ENCODE measurements at places on chromosomes 5 and 9.
A peak's percentile ranks its signal among the peaks of the same experiment; 100 is the strongest.

DNA sequence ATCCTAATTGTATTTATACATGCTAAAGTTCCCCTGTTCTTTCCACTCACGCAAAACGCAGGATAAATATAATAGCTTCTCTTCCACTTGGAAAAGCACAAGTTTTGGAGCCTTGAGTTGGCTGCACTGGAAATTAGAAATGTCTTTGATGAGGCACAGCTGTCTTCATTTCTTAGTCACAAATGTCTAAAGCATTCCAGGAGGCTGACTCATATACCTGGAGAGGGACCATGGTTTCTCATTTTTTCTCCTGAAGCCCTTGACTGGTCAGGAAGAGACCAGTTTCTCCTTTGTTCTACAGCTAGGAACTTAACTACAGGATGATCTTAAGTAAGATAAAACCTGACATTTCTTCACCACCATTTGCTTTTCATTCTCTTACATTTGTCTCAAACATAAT lies 16.2 kb downstream of the MTX3 start:
- DNase-seq, result no peak

GRCh38 chr5:103375350-103375749 lies 116.8 kb downstream of the MACIR start:
- no peak for DNase-seq

GRCh38 chr9:123263227-123263626 lies 5.2 kb downstream of the STRBP start:
- no peak for DNase-seq

- no peak for DNase-seq
Measured at GRCh38 chr9:133564451-133565116, 30.1 kb downstream of the ADAMTSL2 start.

DNA sequence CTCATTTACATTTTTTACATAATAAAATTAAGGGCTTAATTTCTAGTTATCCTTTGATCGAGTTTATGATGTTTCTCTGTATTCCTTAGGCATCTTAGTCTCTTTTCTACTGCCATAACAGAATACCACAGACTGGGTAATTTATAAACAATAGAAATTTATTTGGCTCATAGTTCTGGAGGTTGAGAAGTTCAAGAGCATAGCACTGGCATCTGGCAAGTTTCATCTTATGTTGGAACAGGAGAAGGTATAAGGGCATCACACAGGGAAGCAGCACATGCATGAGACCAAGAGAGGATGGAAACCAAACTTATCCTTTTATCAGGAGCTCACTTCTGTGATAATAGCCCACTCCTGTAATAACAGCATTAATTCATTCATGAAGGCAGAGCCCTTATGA lies 284.9 kb upstream of the COX7C start:
- DNase-seq, result no peak

GRCh38 chr5:32021771-32022170 lies 152.3 kb downstream of the GOLPH3 start:
- DNase-seq, result no peak

- no peak for DNase-seq
Measured at GRCh38 chr5:152378730-152379129, 26.3 kb downstream of the NMUR2 start.

DNA sequence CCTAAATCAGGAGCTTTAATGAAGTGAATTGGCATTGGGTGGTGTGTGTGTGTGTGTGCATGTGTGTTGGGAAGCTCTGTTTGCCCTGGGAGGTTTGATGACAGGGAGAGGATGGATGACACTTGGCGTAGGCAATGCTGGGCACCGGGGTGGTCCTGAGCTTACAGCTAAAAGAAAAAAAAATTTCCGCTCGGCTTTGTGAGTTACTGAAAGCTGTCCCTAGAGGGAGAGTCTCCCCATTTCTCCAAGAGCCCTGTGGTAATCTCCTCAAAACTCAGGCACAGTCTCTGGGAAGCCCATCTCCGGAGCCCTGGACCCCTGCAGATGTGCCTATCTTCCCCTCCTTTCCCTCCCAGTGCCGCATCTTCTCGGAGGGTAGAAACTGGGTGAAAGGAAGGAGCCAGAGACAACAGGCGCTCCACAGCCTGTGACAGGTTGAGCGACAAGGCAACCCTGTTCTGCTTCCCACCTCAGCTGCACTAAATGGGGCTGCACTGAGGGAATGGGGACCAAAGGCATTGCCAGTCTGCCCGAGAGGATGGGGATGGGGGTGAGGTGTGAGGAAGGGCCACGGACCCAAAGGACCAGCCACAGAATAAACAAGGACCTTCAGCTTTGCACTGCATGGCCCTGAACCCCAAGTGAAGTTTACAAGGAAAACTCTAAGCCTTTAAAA lies 35.8 kb upstream of the TIFAB start:
- DNase-seq, result no peak

DNA sequence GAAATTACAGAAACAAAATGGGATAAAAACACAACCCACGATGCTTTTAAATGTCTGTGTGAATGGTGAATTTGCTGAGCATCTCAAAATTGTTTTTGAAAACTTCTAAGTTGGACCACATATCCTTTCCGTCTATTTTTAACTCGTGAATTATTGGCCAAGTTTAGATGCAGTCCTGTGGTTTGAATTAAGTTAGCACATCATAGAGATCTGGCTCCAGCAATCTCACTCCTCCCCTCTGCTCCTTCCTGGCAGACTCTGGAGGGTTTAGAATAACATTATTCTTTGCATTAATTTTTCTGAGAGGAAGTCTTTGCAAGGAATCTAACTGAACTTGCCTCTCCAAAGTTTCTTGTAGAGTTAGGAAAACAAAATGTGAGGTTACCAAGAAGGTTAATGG lies 14.5 kb upstream of the ANKRD55 start:
- DNase-seq, result no peak

- DNase-seq, result no peak
Measured at GRCh38 chr5:31770998-31771397, 132.1 kb downstream of the PDZD2 start.

GRCh38 chr9:137411645-137412380 lies 11.1 kb downstream of the EXD3 start:
- peak; percentile 31 for DNase-seq

DNA sequence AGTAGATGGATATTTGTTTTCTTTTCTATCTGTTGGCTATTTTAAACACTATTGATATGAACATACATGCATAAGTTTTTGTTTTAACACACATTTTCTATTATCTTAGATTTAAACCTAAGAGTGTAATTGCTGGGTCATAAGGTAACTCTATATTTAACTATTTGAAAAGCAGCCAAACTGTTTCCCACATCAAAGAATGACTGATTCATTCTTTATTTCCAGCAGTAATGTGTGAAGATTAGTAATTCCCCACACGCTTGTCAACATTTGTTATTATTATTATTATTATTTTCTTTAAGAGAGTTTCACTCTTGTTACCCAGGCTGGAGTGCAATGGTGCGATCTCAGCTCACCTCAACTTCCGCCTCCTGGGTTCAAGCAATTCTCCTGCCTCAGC lies 1495.8 kb downstream of the EFNA5 start:
- no peak for DNase-seq

DNA sequence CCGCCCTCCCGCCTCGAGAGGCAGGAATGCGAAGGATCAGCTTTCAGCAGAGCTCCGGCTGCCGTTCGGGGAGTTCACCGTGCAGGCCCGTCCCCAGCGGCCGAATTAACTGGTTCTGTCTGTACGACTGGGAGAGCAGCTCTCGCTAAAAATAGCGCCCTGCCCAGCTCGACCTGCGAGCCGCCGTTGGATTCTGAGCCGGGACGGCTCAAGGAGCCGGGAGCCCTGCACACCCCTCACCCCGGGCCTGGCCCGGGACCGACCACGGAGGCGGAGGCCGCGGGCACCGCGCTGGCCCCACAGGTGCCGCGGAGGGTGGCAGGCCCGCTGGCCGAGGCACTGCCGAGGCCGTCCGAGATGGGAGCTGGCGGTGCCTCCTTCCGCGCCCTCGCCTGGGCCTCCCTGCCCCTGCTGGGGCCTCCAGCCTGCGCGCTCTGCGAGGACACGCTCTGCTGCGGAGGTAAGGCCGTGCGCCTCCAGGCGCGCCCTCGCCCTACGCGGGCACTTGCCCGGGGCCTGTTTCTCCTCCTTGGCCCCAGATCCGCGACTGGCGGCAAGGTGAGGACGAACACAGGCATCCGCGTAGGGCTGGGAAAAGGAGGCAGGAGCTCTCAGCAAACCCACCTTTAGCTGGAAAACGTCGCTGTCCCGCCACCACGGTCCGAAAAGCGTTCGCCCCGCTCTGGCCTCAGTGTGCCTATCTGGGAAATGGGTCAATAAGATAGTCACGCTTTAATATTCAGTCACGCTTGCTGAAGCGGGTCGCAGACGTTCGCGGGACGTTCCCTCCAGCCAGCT lies 53.1 kb upstream of the DAB2IP start:
- no peak for DNase-seq

DNA sequence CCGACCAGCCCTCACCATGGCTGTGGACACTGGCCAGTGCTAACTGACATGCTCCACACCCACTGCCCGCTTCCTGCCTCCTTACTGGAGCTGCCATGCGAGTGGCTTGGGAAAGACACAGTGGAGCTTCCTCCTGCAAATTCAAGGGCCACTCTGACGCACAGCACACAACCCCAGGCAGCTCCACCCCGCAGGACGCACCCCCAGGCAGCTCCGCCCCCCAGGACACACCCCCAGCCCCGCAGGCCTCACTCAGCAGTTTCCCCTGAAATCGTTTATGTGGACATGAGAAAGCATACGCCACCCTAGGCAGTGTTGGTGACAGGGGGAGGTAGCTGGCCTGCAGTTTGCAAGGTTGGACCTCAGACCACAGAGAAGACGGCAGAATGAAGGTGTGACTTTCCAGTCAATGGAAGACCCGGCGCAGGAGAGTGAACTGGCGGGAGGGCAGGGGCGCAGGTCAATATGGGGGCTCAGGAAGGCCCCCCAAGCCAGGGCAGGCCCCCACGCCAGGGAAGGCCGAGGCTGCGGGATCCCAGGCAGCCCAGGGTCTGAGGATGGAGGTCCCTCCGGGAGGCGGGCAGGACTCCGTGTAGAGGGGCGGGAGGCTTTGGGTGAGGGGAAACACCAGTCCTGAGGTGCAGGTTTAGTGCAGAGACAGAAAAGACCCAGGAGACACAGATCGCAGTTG lies 21.6 kb downstream of the LPCAT1 start:
- no peak for DNase-seq

DNA sequence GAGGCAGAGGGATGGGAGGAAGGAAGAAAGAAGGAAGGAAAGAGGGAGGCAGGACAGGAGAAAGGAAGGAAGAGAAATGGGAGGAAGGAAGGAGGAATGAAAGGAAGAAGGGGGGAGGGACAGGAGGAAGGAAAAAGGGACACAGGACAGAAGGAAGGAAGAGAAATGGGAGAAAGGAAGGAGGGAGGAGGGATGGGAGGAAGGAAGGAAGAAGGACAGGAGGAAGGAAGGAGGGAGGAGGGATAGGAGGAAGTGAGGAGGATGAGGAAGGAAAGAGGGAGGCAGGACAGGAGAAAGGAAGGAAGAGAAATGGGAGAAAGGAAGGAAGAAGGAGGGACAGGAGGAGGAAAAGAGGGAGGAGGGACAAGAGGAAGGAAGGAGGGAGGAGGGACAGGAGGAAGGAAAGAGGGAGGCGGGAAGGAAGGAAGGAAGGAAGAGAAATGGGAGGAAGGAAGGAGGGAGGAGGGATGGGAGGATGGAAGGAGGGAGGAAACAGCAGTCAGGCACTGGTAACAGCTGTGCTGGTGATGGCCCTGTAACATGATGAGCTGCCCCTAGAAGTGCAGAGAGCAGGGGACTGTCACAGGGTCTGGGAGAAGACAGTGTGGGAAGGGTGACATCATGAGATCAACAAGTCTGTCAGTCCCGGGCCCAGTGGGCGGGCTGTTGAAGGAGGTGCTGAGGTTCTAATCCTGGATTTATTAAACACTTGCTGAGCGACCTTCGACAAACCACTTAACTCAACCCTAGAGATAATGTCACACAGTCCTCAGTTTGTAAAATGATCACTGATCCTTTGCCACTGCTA lies 10.7 kb upstream of the IRX1 start:
- DNase-seq, result no peak

- DNase-seq, result no peak
Measured at GRCh38 chr5:55994495-55994997, at the start of gene IL6ST. Gene IL6ST (minus strand): TSS chr5:55994963. CDS start chr5:55976278, 18,685 bp downstream.

DNA sequence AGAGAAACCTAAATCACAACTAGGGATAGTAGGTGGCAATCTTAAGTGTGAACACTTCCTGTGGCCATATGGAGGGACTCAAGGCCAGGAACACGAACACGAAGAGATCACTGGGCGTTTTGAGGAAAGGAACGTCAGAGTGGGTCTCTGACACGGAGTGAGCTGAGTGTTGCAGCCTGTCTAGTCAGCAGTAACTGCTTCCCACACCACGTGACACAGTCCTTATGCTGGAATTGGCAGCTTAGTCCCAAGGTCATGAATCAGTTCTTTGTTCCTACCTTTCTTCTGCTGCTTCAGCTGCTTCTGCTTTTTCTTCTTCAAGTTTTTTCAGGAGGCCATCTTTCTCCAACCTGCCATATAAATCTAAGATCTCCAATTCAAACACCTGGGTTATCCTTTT lies 18.2 kb downstream of the SPACA9 start:
- DNase-seq, result no peak

GRCh38 chr9:31996331-31996730 lies 388.1 kb upstream of the ACO1 start:
- no peak for DNase-seq

DNA sequence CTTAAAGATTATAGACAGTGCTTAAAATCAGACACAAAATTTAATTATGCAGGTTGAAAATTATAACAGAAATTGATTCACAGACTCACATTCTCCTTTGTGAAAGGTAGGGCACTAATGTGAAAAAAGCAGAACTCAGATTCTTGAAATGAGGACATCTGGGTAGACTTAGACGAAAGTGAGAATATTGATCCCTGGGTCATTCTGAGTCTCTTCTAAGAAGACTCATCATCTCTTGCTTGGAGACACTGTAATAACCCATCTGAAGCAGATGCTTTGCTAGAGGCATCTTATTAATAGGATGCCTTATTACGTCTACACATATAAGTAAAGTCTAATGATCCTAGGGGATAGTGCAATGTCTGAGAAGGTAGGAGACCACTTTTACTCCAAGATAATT lies 274.4 kb downstream of the HINT1 start:
- DNase-seq, result no peak

GRCh38 chr9:87742813-87743428 lies 17.0 kb downstream of the CTSL start:
- DNase-seq, result no peak

DNA sequence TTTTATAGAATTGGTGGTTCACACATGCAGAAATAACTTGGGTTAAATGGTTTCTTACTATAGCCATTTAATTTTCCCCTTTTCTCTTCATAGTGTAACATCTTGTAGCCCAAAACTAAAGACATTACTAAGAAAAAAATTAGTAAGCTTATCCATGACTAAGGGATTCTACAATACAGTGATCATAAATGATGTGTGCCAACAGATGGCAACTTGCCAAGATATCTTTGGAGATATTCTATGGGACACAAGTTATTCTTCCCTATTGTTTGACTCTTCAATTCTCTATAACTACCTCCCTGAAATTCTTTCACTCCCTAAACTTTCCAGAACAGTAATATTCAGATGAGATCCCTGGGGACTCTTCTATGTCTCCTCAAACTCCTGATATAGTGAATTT lies 580.6 kb downstream of the PTPRD start:
- no peak for DNase-seq

DNA sequence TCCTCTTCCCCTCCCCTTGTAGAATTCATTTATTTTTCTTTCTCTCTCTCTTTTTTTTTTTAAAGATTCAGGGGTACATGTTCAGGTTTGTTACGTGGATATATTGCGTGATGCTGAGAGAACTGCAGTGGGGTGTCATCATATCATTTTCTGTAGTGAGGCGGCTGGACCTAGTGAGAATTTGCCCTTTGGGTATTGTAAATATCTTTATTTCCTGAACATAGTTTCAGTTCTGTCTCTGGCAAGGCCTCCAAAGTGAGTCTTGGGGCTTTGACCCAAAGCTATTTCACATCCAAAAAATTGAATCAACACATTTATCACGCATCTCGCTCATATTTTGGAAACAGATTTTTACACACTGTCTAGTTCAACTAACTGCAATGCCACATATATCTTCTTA lies 25.4 kb upstream of the MYOT start:
- no peak for DNase-seq
